ENCODE measurements at places on chromosomes 5 and 9.

GRCh38 chr5:33855396-33855795, 36.4 kb downstream of the ADAMTS12 start:
- DNase-seq, result no peak

DNA sequence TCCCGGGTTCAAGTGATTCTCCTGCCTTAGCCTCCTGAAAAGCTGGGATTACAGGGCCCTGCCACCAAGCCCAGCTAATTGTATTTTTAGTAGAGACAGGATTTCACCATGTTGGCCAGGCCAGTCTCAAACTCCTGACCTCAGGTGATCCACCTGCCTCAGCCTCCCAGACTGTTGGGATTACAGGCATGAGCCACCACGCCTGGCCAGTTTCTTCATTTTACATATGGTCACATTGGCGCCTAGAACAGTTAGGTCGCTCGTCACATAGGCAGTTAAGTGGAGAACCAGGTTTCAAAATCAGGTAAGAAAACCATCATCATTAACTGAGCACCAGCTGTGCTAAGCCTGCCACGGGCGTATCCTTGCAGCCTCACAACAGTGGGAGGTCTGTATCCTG, 36.1 kb downstream of the OLFML2A start:
- no peak for DNase-seq

DNA sequence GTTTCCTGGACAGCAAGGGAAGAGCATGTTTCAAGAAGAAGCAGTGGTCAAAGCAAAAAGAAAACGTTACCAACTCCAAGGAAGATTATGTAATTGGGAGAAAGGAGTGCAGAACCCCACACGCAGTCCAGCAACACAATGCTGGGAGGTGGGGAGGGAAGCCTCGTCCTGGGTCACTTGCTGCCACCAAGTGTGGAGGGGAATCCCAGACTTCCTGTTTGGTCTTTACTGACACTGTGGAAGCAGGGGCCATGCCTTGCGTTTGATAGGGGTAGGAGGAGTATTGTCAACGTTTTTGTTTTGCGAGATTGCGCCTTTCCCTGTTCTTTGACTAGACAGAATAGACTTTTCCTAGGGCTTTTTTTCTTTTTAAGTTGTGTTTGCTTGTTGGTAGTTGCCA, 421.0 kb downstream of the KDM4C start:
- DNase-seq, result no peak

- DNase-seq, result no peak
Measured at GRCh38 chr9:2486988-2487387, 134.6 kb upstream of the VLDLR start.

DNA sequence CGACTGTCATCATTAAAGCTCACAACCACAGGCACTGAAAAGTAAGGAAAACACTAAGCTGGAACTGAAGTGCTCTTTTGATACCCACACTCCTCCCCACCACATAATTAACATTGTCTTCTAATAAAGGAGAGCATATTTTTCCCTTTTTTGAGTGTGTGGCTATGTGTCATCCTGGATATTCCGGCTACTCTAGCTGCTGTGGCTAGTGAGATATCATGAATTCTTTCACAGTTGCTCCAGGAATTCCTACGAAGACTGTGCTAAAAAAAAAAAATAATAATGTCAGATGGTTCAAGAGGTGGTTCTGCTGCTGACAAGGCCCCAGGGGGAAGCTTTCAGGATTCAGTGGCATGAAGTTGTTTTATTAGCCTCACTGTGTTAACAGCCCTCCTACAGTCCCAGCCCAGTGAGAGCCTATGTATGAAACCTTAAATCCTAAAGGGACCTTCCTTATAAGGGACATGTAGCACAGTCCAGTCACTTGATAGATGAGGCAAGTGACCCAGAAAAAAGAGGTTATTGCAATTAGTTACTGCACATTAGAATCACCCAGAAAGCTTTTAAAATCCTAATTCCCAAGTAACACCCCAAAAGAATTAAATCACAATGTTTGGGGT, 46.6 kb downstream of the TMEM252 start:
- no peak for DNase-seq

DNA sequence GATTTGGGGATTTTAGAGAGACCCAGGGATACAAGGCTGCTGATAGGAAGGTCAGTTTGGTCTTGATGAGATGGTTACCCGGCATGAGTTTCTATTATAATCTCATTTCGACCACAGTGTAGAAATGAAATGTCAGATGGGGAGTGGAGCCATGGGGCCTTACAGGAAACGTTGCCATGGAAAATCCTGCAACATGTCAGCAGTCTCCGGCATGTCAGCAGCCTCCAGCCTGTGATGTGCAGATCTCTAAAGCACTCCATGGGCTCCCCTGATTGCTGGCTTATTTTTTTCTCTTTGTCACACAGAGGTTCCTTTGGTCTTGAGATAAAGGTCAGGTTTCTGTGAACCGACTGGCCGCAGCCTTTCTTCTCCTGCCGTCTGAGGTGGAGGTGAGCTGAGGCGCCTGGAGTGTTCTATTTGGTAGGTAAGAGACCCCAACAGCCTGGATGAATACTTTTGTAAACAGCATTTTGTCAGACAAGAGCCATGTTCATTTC, 208.7 kb upstream of the DAP start:
- no peak for DNase-seq

- no peak for DNase-seq
Measured at GRCh38 chr5:10711562-10711961, 49.5 kb downstream of the DAP start.

- DNase-seq, result no peak
Measured at GRCh38 chr5:151219789-151220188, 4.1 kb downstream of the CCDC69 start.

DNA sequence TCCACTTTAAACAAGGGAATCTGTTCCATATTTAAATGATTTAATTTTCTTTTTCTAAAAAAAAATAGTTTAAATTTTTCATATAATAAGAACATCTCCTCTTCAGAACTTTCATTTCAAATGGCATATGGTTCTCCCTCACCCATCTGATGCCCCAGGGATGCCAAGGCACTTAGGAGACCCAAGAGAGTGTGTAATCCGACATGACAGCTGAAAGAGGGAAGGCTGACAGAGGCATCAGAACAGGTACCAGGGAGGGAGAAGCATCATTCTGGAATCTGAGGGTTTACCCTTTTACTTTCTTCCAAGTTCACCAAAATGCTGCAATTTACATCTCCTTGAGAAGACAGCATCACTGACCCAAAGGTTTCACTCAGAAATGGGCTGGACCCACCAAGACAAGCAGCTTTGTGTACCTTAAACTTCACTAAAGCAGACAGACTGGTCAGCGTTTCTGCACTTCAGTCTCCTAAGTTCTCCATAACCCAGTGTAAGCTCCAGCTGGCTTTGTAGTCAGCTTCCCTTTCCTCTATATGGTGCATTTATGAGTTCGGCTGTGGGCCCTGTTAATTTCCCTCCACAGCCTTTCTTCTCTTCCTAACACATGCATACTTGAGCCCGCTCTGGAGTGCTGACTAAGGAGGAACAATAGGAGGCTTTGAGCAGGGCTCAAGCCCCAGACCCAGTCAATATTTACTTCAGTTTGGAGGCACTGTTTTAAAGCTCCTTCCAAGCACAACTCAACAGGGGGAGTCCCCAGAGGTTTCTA, 17.7 kb downstream of the EFNA5 start:
- no peak for DNase-seq

- DNase-seq, result no peak
Measured at GRCh38 chr9:114962809-114963208, 32.4 kb upstream of the TNFSF8 start.

DNA sequence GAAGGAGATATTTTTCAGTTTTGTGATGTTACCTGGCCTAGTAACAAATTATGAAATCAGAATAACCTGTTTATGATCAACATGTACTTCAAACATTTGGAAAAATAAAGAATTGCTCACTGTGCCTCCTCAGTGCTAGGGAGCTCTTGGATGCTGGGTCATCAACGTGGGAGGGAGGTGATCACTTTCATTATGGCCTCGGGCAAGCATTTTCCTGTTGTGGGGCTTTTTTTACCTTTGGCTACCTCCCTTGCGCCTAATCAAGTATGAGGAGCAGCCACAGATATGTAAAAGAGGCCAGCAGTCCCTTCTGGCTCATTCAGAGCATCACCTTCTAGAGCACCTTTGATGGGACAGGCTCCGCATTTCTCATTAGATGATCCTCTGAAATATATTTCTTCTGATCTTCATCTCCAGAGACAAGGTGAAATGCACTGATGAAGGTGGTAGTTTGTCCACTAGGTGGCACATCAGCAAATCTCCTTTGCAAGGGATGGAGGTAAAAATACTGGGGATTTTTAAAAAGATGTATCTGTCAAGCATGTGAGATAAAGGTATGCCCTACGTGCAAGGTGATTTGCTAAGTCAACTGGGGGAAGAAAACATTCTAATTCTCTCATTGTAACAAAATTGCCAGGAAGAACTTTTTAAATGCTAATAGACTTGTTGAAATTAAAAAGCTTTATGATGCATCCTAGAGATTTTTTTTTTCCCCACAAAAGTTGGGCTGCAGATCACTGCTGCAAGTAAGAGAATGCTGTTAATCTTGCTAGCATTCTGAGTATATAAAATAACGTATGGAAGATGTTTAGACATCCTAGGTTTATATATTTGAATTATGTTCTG, 218.2 kb downstream of the MAST4 start:
- no peak for DNase-seq

GRCh38 chr5:156473269-156473908, 146.4 kb downstream of the SGCD start:
- DNase-seq, result no peak

DNA sequence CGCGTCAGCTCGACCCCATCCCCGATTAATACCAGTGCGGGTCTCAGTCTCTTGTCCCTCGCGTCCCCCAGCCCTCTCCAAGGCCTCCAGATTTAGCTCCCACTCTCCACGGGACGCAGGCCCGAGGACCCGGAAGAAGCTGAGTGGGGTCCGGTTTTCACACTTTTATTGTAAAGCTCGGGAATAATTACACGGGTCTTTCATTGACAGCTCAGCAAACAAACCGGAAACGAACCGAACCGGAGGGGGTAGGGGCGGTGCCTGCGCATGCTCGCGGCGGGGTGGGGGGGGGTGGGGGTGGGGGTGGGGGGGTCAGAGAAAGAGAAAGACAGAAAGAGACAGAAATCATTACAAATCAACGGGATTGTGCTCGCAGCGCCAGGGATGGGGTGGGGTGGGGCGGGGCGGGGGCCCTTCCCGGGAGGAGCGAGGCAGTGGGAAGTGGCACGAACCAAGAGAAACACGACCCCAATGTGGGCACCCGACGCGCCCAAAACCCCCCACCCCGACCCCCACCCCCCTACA, 27.9 kb downstream of the PCDH1 start:
- no peak for DNase-seq

DNA sequence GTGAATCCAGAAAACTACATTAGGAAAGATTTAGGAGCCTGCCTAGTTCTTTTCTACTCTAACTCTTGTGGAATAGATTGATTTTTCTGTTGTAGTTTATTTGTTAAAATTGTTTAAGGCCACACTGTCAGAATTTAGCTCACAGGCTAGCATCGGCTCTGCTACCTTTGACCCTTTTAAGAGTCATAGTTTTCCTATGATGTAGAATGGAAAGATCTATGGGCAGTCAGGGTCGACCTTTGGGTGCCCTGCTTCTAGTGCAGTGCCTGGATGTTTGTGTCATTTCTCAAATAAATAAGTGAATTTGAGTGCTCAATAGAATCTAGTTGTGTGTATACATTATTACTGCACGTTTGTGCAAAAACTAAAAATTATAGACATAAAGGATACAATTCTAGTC, 38.7 kb downstream of the BASP1 start:
- no peak for DNase-seq

GRCh38 chr5:168851902-168852321, 272.7 kb upstream of the PANK3 start:
- no peak for DNase-seq

DNA sequence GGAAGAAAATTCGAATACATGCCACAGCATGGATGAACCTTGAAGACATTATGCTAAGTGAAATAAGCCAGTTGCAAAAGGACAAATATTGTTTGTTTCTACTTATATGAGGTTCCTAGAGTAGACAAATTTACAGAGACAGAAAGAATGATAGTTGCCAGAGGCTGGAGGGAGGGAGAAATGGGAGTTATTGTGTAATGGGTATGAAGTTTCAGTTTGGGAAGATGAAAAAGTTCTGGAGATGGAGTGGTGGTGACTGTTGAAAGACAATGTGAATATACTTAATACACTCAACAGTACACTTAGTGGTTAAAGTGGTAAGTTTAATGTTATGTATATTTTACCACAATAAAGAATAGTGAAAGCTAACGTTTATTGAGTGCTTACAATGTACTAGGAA, 99.6 kb upstream of the SLC44A1 start:
- no peak for DNase-seq

DNA sequence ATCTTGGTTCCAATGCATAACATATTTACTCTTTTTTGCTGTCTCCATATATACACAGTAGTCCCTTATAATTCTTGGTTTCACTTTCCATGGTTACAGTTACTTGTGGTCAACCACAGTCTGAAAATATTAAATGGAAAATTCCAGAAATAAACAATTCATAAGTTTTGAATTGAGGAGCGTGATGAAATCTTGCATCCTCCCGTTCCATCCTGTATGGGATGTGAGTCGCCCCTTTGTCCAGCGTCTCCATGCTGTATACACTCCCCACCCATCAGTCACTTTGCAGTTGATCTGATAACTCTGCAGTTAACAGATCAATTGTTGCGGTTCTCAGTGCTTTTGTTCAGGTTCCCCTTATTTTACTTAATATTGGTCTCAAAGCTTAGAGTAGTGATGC, 11.5 kb upstream of the FAF2 start:
- DNase-seq, result no peak

DNA sequence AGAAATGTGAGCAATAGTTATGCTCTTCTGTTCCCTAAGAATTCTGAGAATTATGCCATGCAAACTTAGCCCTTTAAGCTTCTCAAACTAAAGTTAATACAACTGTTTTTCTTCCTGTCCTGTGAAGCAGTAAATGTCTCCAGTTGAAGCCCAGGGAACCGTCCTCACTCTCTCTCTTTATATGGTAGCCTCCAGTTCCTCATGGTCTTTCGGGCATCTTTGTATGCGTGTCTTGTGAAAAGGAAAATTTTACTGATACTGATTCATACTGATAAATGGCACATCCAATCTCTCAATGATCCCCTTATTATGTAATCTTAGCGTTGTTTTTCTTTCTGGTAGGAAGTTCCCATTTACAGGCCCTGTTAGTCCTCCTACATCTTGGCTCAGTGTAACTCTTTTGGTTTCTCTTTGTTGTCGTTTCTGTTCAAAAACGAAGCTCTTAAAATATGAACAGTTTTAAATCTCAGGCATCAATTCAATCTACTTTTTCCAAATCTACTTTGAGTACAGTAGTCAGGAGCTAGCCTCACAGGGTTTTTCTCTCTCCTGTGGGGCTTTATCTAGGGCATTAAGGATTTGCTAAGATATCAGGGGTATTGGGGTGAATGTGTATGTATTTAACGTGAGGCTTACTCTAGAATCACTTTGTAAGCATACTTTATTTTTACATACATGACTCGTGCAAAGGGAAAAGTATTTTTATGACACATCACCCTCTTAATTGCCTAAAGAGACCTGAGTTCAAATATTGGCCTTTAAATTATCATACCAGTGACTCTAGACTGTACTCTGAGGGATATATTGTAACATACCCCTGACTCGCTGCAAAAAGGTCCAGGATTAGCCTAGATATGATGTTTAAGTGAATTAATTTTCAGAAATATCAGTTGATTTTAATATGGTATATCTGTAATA, 258.0 kb downstream of the NR3C1 start:
- DNase-seq, result no peak
